MG63 (cell line): ENCODE measurements at places on chromosomes 5 and 9.

- no peak for DNase-seq
Measured at GRCh38 chr5:52452098-52452497, 335.6 kb upstream of the ITGA1 start.

DNA sequence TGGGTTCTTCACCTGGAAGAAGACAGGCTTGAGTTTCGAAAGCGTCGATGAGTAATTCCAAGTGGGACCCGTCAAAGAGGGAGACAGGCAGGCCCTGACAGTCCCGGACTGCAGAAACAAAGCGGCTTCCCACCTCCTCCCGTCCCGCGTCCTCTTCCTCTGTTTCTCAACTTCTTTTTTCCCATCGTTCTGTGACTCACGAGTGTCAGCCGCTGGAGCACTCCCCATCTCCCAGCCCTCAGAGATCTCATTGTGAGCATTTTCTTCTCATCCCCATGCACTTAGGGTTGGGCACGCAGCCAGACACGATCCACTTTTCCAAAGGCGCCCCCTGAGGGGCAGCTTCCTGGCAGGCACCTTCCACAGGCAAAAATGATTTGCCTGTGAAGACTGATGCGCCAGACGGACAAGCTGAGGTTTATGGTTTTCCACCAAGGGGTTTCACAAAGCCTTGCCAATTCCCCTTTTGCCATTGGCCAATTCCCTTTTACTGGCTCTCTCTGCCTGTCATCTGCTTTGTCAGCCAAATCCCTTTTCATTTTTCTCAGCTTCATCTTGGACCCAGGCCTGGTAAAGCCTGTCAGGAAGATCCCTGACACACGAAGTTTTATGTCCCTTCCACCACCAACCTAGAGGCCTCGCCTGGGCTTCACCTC lies 86.5 kb upstream of the ANKRD55 start:
- DNase-seq: peak; percentile 49

GRCh38 chr9:94210616-94211603 lies 48.2 kb upstream of the ZNF169 start:
- DNase-seq: peak; percentile 13

DNA sequence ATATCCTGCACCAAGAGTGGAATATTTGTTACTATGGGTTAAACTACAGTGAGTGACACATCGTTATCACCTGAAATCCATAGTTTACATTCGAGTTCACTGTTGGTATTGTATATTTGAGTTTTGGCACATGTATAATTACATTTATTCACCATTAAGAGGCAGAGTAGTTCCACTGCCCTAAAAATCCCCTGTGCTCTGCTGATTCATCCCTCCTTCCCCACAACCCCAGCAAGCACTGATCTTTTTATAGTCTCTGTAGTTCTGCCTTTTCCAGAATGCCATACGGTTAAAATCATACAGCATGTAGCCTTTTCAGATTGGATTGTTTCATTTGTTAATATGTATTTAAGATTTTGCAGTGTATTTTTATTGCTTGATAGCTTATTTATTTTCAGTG lies 495.2 kb downstream of the DIRAS2 start:
- no peak for DNase-seq

GRCh38 chr5:124627815-124628595 lies 118.4 kb downstream of the ZNF608 start:
- peak; percentile 31 for DNase-seq

- DNase-seq: peak; percentile 7
Measured at GRCh38 chr9:96327694-96328352, 25.8 kb upstream of the HSD17B3 start.

- no peak for DNase-seq
Measured at GRCh38 chr5:67971223-67971830, 244.2 kb upstream of the PIK3R1 start.

- DNase-seq: no peak
Measured at GRCh38 chr5:80069918-80070318, 34.8 kb downstream of the THBS4 start.

DNA sequence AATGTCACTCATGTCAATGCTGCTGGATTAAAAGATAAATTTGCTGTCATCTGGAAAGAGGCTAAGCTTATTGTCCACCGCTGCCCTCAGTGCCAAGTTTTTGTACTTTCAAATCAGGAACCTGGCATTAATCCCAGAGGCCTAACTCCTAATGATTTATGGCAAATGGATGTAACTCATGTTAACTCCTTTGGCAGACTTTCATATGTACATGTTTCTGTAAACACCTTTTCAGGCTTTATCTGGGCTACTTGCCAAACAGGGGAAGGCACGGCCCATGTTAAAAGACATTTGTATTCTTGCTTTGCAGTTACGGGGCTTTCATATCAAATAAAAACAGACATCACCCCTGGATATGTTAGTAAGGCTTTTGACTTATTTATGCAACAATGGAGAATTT lies 608.0 kb upstream of the ACO1 start:
- no peak for DNase-seq

DNA sequence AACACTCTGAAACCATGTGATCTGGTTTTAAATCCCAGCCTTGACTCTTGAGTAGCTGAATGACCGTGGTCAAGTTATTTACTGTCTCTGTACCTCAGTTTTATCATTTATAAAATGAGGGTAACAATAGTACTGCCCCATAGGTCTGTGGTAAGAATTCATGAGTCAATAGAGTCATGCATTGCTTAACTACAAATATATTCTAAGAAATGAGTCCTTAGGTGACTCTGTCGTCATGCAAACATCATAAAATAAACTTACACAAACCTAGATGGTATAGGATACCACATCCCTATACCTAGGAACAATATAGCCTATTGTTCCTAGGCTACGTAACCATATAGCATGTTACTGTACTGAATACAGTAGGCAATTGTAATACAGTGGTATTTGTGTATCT lies 20.3 kb upstream of the ABCA1 start:
- no peak for DNase-seq

DNA sequence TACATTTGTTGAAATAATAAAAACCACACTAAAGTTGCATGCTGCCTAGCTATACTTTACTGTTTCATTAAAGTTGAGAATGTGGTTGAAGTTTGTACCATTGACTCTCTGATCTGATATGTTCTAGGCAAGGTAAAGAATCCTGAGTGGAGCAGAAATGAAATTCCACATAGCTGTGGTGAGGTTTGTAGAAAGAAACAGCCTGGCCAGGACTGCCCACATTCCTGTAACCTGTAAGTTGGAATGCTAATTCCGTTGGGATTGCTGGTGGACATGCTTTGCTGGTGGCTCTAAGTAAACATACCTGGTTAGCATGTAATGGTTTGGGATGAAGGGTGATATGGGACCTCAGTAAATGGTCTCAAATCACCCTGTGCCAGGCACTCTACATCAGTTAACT lies 16.8 kb downstream of the NFX1 start:
- DNase-seq: no peak

DNA sequence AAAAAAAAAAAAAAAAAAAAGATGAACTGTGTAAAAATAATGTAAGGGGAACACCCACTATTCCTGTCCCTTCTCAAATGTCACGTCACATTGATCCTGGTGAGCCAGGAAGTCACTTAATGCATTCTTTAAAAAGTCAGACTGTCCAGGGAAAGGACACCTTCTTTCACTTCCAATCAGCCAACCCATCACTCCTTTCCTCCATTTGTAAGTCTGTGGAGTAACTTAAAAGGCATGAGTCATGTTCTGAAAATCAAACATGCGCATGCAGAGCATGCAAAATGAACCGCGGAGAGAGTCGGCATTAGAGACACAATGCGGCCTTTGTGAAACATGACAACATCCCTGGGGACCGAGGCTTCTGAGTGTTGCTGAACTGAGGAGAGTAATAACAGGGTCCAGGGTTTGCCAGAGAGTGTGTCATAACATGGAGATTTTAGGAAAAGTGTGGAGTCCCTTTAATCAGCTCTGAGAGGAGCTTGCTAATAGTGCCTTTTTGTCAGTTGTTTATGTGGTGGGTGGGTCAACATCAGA lies 77.6 kb upstream of the SEMA6A start:
- no peak for DNase-seq

GRCh38 chr9:109232449-109233237 lies 65.6 kb upstream of the FRRS1L start:
- peak; percentile 21 for DNase-seq

- no peak for DNase-seq
Measured at GRCh38 chr9:99181621-99182020, 40.1 kb downstream of the ALG2 start.

GRCh38 chr9:126439883-126440653 lies 113.4 kb downstream of the MVB12B start:
- no peak for DNase-seq

DNA sequence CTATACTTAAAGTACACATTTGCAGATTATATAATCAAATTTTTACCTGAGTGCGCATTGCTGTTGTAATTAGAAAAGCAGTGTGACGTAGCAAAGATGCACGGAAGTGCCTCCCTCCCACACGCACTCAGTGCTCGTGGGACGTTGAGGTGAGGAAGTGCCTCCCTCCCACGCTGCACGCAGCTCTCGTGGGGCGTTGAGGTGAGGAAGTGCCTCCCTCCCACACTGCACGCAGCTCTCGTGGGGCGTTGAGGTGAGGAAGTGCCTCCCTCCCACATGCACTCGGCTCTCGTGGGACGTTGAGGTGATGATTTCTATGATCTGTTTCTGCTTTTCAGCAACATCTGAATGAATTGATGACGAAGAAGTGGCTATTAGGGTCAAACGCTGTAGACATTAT lies 21.0 kb downstream of the EXOC3 start:
- no peak for DNase-seq

GRCh38 chr5:1687301-1687970 lies 112.2 kb downstream of the MRPL36 start:
- DNase-seq: no peak

DNA sequence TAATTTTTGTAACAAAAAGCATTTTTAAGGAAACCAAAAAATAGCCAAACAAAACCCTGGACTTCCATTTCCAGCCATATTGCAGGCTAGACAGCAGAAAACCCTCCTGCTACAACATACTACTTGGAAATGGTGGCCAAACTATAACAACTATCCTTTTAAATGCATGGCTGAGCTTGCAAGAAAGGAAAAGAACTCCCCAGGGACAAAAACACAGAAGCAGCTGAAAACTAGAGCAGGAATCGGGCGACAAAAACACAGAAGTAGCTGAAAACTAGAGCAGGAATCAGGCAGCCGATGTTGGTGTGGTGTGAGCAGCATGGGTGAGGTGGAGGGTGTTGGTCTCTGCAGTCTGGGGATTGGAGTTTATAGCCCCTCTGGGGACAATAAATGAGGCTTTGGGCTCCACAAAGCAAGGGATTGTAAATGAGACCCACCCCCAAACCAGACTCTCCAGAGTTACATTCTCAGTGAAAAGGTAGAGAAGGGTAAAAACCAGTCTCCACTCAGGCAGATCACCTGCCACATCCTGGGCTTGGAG lies 95.2 kb downstream of the C9orf50 start:
- DNase-seq: no peak

- no peak for DNase-seq
Measured at GRCh38 chr5:5939759-5940370, 438.5 kb downstream of the MED10 start.

DNA sequence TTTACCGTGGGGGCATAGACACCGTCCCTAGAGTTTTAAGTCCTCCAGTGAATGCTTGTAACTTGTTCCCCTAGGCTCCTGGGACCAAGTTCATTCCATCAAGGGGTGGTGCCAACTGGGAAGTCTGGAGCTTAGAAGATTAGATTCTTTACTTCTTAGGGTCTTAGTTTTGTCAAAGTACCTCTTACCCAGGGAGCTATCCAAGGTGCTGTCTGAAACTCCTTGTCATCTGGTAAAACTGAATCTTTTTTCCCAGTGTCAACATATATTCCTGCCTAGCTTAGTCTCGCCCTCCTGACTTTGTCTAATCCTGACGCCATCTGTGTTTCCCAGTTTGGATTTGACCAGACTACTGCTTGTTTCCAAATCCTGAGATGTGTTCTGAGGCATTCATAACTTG lies 41.6 kb downstream of the MAMDC2 start:
- DNase-seq: no peak

DNA sequence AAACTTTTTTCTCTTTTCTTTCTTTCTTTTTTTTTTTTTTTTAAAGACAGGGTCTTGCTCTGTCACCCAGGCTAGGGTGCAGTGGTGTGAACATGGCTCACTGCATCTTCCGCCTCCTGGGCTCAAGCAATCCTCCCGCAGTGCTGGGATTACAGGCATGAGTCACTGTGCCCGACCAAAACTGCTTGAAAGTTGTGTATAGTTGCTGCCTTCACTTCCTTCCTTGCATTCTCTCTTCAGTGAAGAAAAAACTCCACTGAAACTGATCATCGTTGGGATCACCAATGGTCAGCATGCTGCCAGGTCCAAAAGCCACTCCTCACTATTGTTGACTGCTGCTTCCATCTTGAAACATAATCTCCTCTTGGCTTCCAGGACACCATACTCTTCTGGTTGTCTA lies 66.6 kb upstream of the CTNNA1 start:
- peak; percentile 86 for DNase-seq

DNA sequence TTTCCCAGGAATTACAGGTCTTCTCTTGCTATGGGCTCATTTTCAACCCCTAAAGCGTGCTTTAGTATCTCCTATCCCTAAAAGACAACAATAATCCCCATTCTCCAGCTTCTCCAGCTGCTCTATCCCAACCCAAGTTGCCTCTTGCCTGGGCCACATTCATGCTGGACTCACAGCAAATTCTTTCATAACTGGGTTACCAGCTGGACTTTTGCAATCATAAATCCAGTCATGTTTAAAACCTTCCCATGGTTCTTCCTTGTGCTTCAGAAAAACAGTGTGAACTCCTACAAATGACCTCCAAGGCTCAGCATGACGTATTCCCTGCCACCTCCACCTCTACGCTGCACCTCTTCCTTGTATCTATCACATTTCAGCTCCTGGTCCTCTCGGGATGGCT lies 346.9 kb downstream of the GADD45G start:
- DNase-seq: no peak

- DNase-seq: peak; percentile 13
Measured at GRCh38 chr9:78030296-78030552, 1.4 kb downstream of the GNAQ start.

- no peak for DNase-seq
Measured at GRCh38 chr9:37611961-37612360, 19.6 kb upstream of the TOMM5 start.

DNA sequence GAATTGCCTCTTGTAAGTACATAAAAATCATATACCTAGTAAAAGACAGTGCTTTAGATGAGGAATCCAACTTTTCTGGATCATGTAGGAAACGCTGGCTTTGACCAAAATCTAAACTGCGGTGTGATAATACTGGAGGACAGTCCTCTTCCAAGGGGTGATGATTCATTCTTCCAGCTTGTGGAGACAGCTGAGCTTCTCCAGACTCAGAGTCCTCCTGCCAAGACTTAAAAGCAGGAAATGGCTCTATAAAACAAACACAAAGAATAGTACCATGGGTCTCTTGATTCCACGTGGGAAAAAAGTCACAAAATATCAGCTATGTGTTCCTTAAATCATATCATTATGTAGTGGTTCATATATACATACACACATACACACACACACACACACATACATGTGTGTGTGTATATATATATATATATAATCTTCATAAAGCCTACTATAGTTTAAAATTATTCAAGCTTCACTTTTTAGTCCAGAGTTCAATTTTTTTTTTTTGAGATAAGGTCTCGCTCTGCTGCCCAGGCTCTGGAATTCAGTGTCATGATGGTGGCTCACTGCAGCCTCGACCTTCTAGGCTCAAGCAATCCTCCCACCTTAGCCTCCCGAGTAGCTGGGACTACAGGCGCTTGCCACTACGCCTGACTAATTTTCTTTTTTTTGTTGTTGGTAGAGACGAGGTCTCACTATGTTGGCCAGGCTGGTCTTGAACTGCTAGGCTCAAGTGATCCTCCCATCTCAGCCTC lies 65.0 kb downstream of the PKD2L2 start:
- peak; percentile 78 for DNase-seq

GRCh38 chr5:33855396-33855795 lies 36.4 kb downstream of the ADAMTS12 start:
- DNase-seq: no peak

- no peak for DNase-seq
Measured at GRCh38 chr5:150402229-150402773, 10.4 kb downstream of the CD74 start.
